CD4-positive, alpha-beta T cell treated with Interleukin-15 for 1 hour (primary cell): ENCODE measurements at places on chromosomes 5 and 9.

DNA sequence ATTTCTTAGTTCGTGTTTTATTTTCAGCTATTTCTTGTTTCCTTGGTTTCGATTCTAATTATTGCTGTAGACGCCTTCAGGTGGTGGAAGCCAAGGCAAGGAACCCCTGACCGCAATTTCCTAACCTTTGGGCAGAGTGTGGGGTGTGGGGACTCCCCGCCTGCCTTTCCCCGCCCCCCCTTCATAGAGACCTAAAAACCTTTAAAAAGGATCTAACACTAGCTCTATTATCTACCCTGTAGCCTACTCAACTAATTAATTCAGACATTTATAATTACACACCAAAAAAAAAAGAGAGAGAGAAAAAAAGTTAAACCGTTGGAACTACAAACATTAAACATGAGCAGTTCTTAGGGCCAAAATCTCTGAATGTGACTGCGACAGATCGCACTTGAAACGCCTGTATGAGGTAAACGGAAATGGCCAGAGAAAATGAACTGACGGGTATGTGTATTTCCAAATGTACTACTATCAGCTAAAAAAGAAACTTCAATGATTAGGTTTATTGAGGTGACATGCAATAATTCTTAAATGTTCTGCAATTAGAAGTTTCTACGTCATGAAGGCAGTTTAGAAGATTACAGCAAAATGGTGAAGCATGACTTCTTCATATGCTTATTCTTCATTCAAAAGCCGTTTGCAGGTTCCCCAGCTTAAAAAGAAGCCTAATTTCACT is 19.0 kb upstream of the FER start:
- DNase-seq: peak; percentile 61

GRCh38 chr9:21252721-21253547 is 13.1 kb upstream of the IFNA14 start:
- no peak for DNase-seq

GRCh38 chr9:76658510-76659231 is 105.6 kb upstream of the PCA3 start:
- no peak for DNase-seq

DNA sequence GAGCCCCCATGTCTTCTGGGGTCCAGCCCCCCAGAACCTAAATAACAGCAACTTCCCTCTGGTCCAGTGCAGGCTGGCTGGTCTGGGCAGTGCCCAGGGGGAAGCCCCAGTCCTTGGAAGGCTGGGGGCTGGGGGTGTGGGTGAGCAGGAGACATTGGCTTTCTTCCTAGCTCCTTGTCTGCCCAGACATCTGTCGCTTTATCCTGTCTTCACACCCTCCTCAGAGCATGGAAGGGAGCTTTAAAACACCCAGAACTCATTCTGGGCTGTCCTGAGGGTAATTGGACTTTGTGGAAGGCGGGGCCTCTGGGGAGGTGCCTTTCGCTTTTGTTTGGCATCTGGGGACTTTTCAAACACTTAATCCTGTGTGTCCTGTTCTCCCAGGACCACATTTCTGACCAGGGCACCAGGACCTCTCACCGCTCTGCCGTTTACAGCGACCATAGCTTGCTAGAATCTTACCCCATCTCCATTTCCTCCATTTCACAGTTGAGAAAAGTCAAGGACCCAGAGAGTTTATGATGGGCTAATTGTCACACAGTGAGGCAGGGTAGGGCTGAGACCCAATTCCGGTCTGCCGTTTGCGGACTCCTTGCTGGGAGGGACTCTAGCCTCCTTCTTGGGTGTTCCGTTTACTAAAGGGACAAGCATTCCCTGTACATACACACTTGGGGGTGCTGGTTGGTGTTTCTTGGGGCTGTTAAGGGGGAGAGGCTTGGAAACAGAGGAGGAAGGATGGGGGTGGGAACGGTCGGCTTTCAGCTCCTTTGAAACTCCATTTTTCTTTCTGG is 1.1 kb downstream of the GSN start:
- DNase-seq: no peak

DNA sequence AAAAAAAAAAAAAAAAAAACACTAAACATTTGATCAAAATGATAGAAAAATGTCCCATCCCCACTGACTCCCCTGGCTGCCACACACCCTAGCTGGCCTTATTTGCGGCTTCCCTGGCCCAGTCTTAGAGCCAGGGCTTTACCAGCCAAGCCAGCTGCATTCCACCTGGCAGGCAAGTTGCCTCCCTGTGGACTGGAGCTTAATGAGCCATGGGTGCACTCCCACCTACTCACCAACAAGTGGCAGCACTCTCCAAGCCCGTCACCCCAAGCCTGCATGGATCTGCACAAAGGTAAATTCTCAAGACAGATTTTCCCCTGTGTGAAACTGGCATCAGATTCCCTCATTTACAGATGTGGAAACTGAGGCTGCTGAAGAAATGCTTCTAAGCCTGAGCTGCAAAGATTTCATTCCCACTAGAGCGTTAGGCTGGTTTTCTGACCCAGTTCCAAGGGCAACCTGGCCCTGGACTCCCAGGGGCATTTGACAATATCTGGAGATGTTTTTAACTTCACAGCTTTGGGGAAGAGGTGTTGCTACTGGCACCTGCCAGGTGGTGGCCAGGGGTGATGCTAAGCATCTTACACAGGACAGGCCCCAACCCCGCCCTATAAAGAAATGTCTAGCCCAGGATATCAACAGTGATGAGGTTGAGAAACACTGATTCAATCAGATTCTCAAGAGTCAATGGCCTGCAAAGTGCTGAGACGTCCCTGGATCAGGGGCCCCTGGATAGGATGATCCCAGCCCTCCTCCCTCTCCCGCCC is 21.9 kb upstream of the VDAC1 start:
- DNase-seq: peak; percentile 57

DNA sequence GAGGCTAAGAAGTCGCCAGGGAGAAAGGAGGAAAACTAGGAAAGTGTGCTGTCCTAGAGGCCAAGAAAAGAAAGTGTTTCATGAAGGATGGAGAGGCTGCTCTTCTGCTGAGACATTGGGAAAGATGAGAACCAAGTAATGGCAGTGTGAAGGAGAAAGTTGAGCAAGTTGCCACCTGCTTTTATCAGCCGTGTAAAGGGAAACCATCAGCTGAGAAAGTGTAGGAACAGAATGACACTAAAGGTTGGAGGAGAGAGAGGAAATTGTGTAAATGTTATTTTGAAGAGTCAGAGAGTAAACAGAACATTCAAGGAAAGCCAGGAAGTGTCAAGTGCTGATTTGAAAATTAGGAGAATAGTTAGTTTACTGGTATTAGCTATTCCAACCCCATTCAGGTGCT is 125.0 kb downstream of the CEMIP2 start:
- DNase-seq: no peak

GRCh38 chr5:17878541-17878940 is 244.3 kb downstream of the TAF11L14 start:
- no peak for DNase-seq

DNA sequence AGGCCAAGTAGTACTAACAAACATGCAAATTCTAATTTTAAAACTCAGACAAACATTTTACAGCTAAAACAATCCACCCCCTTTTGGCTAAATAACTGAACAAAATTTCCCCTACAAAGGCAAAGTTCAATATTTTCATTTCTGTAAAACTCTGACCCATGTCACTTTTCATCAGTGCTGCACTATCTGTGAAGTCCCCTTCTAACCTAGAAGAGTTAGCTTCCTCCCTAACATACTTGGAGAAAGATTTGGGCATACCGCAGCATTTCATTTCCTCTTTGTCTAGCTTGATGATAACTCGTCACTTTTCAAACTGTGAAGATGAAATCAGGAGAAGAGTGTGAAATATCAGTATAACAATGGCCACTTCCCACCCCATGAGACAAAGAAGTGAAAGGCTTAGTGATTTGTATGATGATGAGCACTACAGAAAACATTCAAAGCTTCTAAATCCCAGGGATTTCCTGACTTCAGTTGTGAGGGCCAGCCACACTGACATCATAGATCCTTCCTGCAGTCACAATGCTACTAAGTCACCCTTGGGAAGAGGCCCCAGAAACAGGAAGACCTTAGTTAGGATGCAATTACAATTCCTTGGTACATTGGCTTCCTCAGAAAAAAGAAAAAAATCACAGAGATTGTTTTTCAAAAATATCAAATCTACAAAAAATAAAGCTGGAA is at the start of gene FAM81B:
Gene FAM81B, plus strand, starts transcription at position 555 of the 681 bp plus-strand sequence. Its CDS starts 24 bp downstream, at position 579.
- no peak for DNase-seq

DNA sequence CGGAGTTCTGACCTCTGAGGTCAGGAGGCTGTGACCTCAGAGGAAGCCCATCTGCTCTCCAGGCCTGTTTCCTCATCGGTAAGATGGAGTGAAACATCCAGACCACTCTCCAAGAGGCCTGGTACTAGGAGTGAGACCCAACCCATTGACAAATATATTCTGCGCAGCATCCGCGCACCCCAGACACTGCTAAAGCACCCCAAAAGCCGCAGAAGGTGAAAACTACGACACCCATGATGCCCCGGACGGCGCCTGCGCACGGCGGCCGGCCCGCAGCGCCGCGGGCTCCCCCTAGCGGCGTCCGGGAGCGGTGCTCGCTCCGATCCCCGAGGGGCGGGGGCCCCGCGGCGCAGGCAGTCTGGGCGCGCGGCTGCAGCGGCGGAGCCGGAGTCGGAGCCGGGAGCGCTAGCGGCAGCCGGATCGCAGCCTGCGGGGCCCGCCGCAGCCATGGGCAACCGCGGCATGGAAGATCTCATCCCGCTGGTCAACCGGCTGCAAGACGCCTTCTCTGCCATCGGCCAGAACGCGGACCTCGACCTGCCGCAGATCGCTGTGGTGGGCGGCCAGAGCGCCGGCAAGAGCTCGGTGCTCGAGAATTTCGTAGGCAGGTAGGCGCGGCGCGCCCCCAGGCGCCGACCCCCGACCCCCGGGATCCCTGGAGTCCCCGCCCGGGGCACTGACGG is at the start of gene DNM1:
Gene DNM1, plus strand, starts transcription at position 356 of the 683 bp plus-strand sequence. Its CDS starts 92 bp downstream, at position 448.
- peak; percentile 76 for DNase-seq

- DNase-seq: no peak
Observed at GRCh38 chr5:53169933-53170332, 60.4 kb upstream of the MOCS2 start.

- DNase-seq: no peak
Observed at GRCh38 chr9:68821911-68822310, 116.9 kb downstream of the PIP5K1B start.

DNA sequence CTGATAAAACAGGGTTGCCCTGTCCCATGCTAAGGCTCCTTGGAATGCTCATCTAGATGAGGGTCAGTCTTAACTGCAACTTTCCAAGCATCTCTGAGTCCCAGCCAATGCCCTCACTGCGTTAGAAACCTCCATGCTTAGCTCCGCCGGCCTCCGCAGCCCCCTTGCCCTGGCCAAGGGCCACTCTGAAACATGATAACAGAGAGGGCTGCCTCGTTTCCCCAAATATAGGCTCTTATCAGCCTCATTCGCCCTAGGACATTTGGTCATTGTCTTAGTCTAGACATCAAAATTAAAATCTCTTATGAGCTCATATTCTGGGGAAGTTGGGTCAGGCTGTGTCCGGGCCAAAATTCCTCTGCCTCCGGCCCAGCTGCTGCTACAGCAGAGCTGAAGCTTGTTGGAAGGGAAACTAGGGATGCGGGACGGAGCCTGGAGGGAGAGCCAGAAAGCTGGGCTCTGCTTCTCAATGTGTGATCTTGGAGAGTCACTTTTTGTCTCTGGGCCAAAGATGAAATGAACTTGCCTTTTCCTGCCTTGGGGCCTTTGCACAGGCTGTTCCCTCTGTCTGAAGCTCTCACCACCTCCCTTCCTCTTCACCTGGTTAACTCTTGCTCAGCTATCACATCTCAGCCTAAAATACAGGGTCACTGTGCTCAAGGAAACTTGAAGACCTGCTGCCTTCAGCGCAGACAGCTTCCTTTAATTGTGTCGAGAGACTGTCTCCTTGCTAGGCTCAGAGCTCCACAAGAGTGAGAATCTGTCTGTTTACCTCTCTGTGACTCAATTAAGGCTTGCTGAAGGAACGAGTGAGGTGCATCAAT is 191.3 kb downstream of the RGS3 start:
- DNase-seq: no peak

DNA sequence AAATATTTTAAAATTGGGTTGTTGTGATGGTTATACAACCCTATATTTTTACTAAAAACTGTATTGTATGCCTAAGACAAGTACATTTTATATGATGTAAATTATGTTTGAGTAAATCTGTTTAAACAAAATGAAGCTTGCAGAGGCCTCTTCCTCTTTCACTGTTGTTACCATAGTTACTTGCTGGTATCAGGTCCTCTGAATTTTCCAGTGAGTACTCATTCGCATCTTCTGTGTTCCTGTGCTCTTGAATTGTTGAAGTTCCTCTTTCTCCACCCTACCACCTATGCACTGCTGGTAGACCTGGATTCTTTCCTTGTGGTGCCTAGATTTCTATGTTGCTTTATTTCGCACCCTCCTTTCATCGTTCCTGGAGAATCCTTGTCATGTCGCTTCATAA is 938.5 kb upstream of the ACO1 start:
- DNase-seq: no peak

DNA sequence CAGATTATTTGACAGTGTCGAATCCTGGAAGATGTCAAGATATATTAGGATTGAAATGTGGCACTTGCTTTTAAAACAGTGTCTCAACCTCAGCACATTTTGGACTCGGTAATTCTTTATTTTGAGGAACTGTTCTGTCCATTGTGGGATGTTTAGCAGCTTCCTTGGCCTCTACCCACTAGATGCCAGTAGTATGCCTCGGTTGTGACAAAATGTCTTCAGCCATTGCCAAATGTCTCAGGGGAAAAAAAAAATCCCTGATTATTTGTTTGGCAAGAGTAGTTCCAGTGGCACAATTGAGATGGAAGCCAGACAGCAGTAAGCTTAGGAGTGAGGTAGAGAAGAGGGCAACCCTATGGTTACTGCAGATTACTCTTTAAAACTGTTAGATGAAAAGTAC is 694.5 kb upstream of the RIOK2 start:
- no peak for DNase-seq

- no peak for DNase-seq
Observed at GRCh38 chr9:133205996-133206931, 2.8 kb downstream of the OBP2B start.

GRCh38 chr5:74092766-74093165 is 466.8 kb downstream of the ARHGEF28 start:
- DNase-seq: no peak

- DNase-seq: no peak
Observed at GRCh38 chr9:136669791-136670464, 7.2 kb downstream of the EGFL7 start.

- DNase-seq: no peak
Observed at GRCh38 chr5:18403141-18403540, 768.9 kb downstream of the TAF11L14 start.

DNA sequence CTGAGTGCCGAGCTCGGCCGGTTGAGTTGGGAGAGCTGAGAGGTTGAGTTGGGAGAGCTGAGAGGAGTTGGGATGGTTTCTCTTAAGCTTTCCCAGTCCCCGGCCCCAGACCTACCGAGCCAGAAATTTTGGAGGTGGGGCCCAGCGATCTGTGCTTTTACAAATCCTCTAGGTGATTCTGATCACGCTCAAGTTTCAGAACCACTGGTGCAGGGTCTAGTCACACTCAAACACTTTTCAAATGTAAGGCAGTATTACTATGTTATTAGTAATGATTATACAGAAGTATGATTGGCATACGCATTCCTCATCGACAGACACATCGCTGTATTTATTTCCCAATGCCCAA is 256 bp upstream of the CLINT1 start:
- DNase-seq: no peak

- no peak for DNase-seq
Observed at GRCh38 chr9:92709240-92709639, 39.3 kb upstream of the IPPK start.

GRCh38 chr5:67795781-67796477 is 419.6 kb upstream of the PIK3R1 start:
- DNase-seq: no peak
